ENCODE measurements at places on chromosomes 3 and 15.

GRCh38 chr3:129610276-129610675, 3.8 kb upstream of the PLXND1 start:
- no peak for DNase-seq

- DNase-seq: no peak
Observed at GRCh38 chr3:74267588-74268184, 346.8 kb downstream of the CNTN3 start.

- DNase-seq: no peak
Observed at GRCh38 chr3:55611121-55611520, 124.0 kb upstream of the WNT5A start.

DNA sequence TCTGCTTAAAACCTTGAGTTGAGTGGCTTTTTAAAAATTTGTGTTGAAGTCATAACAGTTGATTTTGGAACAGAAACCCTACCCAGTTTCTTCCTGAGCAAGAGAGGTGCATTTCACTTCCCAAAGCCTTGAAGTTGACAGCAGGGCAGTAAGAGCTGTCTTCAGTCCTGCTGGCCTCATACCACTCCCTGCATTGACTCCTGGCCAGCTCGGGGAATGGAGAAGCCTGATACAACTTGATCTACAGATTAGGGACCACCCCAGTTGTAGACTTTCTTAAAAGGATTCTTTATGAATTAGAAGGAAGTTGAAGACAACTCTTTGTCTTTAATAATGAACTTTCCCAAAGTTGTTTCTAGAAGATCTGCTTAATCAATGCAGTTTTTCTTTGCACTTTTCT, 90.6 kb upstream of the FLNB start:
- DNase-seq: no peak

GRCh38 chr3:9400616-9401015, 3.2 kb downstream of the SETD5 start:
- DNase-seq: no peak

DNA sequence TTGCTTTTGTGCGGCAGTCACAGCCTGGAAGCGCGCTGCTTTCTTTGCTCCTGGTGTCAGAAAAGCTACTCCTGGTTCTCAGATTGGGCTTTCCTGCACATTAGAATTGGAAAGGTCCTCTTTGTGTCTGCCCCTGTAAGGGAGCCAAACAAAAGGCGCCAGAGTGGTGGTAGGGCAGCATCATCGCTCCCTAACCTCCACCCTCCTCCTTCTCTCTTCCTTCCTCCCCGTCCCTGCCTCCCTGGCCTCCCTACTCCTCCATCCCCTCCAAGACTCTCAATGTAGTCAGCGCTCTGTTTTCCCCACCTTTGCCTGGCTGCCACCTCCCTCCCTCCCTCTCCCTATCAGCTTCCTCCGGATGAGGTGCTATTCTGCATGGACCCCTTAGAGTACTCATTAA, 65.3 kb downstream of the SH3GL3 start:
- DNase-seq: no peak

DNA sequence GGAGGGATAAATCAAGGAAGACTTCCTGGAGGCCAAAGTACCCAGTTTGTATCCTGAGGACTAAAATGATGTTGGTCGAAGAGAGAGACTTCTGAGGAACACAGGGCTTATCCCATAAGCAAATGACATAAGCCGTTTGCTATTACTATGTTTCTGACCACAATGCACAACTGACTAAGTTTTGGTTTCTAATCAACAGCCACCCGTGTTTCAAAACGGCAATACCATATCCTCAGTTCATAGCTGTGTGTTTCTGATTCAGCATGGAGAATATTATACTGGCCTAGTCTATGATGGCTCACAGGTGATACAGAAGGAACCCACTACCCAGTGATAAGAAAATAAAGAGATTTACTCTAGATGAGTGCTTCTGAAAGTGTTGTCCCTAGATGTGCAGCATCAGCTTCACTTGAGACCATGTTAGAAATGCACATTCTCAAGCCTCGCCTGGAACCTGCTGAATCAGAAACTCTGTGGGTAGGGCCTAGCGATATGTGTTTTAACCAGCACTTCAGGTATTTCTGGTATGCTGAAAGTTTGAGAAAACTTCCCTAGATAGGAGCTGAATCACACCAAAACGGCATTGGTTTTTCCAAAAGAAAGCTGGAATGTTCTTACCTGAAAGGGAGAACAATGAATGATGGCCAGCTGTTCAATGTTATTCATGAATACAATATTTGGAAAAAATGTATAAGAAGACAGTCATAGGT, 639.7 kb upstream of the NR2F2 start:
- no peak for DNase-seq

DNA sequence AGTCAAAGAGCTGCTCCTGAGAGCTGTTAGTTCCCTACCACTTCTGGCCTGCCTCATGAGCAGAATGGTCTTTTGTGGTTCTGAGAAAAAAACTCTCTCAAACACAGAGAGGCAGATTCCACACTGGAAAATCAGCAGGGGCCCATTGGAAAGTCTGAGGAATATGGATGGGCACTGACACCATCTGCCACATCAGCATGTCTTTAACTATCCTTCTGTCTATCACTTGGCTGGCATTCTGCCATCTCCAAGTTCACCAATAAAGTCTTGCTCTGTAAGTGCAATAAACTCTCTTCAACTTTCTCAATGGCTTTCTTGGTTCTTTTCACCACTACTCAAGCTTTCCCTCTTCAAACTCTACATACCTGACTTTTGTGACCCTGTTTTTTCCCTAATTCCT, 101.3 kb upstream of the GALNT15 start:
- DNase-seq: no peak

GRCh38 chr3:196662033-196662432, 22.5 kb downstream of the NRROS start:
- DNase-seq: no peak

DNA sequence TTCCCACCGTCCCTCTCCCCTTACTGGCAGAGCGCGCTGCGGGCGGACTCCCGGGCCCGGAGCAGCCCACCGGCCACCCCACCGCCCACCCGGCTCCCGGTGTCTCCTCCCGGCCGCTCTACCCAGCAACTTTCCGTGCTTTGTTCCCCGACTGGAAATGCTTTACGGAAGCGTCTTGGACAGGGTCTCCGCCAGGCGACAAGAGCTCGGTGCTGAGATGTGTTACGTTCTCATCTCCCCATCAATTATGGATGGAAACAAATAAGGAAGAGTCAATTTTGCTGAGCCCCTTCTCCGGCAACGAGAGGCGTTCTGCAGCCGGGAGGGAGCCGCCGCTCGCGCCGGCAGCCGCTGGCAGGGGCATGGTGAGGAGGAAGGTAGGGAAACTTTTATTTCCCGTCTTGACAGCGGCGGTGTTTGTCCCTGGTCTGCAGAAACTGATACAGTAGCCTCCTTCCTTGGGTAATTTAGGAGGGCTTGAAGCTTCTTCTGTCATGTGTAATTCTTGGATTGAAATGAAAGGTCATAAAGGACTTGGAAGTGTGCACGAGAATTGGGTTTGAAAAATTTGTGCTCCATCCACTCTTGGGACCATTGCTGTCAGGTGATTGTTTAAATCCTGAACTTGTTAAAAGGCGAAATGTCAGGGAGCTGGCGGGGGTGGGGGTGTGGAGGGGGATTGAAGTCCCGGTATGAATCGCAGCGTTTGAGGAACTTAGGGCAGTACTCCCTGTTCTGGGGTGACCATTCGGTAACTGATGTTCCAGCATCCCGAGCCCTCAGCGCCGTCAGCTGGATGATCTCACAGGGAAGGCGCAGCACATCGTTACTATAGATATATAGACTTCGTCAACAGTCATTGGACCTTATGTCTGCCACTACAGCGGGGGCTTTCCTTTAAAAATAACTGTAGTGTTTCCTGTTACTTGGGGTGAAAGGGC, 1.5 kb downstream of the SEMA6D start:
- no peak for DNase-seq

DNA sequence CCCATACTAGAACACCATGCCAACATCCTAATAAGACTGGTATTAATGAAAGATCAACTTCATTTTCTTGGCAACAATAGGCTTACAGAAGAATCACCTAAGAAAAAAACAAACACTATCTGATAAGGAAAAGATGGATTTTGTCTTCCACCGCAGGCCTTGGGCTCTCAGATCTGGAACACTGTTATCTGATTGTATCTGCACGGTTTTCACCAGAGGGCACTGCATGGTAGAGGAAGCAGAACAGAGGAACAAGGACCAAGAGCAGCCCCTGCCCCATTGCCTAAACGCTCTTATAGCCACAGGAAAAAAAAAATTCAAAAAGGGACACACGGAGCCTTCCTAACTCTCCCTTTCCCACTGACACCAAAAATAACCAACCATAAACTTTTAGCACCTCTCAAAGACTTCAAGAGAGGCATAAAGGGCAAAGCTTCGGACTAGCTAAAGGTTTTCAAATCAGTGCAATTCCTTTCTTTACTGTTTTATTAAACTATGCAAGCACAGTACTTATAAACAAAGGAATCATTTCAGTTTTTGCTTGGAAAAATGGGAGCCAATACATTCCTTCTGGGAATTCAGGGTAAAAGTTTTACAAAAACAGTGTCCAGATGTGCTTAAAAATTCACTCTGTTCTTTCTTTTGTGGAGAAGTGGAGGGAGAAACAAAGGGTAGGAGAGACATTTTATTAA, 23.3 kb downstream of the IL17RD start:
- DNase-seq: no peak

GRCh38 chr15:70375586-70375985, 277.9 kb upstream of the TLE3 start:
- no peak for DNase-seq
